ENCODE measurements at places on chromosomes 7 and 10. TPM values are rescaled to one million over a fixed set of nuclear protein-coding genes. Genes with fewer than 3 reads are reported as not detected.

Gene PLEKHA1
- total RNA-seq: 27.1 TPM

Gene PLAU
- total RNA-seq: 0.81 TPM

Gene CALHM3
- total RNA-seq: not detected

Gene PHTF2
- total RNA-seq: 14.7 TPM

Gene ALOX5
- total RNA-seq: 10.6 TPM

Gene CALCR
- total RNA-seq: not detected

DNA sequence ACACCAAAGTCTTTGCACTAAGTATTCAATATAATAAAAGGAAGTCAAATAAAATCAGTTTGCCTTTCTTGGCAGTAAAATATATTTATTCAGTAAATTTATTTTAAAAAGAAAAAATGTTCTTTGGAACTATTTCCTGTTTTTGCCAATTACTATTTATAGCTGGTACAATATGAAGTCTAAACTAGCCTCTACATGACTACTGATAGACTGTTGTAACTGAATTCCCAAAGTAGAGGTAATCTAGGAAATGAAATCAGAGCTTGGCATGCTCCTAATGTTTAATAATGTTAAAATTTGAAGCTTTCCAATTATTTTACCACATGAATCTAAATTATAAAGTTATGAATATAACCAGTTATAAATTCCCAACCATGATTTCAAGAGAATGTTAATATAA lies 385.5 kb downstream of the SEMA3D start:
- H3K4me3 ChIP-seq: no peak overlapping the region
- H3K27me3 ChIP-seq: no peaks in the 10 kb centered on the region
- no peak overlapping the region for H3K27ac ChIP-seq
- H3K36me3 ChIP-seq: no peaks in the 10 kb centered on the region
- H3K4me1 ChIP-seq: no peaks in the 10 kb centered on the region

DNA sequence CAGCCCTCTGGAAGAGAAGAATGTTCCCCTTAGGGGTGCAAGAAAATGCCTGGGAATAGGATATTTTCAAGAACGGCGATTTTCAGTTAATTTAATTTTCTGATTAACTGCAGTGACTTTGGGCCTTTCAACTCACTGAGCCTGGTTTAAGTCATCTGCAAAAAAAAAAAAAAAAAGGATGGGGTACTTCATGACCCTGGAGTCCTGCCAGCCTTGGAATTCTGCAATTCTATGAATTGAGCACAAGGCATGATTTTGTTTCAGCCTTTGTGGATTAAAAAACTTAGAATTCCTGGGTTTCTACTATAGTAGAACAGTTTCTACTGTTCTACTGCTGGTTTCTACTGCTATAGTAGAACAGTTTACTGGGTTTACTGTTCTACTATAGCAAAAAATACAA lies 58.3 kb upstream of the CALD1 start:
- no peak overlapping the region for H3K4me3 ChIP-seq
- no peak for DNase-seq
- peaks cover 22% of the 10 kb centered on the region for H3K4me1 ChIP-seq

GRCh38 chr7:157357129-157358040 lies 20.6 kb downstream of the DNAJB6 start:
- peaks cover 17% of the 10 kb centered on the region for H3K4me1 ChIP-seq
- no peak for DNase-seq
- no peak overlapping the region for H3K27ac ChIP-seq
- no peak overlapping the region for H3K4me3 ChIP-seq
- H3K27me3 ChIP-seq: no peaks in the 10 kb centered on the region

DNA sequence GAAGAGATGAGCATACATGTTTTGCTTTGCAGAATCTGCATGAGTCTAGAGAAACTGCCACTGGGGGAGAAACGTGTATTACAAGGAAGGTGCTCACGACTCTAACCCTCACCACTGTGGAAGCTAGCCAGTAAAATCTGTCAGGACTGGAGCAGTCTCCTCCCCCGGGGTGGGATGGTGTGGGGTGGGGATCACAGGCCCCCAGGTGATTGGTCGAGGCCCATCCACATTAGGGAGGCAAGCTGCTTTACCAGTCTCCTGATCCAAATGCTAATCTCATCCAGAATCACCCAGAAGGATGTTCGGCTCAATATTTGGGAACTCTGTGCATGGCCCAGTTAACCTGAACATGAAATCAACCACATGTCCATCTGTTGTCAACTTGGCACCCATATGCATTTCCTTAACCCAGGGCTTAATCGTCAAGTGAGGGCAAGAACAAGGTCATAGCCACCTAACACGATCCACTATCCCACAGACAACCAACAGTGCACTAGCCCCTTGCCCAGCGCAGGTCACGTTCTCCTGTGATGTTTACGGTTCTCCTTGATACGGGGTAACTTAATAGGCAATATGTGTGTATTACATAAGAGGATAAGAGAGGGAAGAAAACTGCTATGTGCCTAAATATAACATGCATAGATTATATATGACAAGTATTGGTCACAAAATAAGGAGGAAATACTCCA lies 40.8 kb downstream of the DNAJB6 start:
- peaks cover 3% of the 10 kb centered on the region for H3K4me1 ChIP-seq
- no peaks in the 10 kb centered on the region for H3K36me3 ChIP-seq
- DNase-seq: no peak
- no peak overlapping the region for H3K4me3 ChIP-seq

GRCh38 chr10:27391325-27391724 lies 112.8 kb upstream of the RAB18 start:
- DNase-seq: no peak
- H3K4me3 ChIP-seq: no peak overlapping the region
- H3K4me1 ChIP-seq: no peaks in the 10 kb centered on the region
- no peaks in the 10 kb centered on the region for H3K36me3 ChIP-seq

DNA sequence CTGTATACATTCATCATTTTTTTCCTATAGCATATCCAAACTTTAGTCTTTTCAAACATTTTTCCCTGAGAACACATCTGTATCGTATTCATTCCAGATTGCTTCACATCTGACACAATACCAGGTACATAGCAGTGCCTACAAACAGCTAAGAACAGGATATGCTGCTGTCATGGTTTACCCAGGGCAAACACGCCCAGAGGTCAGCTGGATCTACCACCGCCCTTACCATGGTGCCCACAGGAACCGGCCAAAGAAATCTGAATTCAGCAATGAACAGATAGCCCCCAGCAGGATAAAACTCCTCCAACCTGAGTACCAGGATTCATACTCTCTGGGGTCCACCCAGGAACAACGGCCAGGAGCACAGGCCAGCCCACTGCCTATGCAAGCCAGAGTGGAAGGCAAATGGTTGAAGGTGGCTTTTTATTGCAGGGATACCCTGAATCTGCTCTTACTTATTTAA lies 43.0 kb downstream of the TNS3 start:
- H3K27me3 ChIP-seq: no peaks in the 10 kb centered on the region
- H3K36me3 ChIP-seq: no peaks in the 10 kb centered on the region
- no peak overlapping the region for H3K27ac ChIP-seq

- no peaks in the 10 kb centered on the region for H3K27me3 ChIP-seq
- no peak overlapping the region for H3K4me3 ChIP-seq
- H3K36me3 ChIP-seq: no peaks in the 10 kb centered on the region
- H3K4me1 ChIP-seq: peaks cover 9% of the 10 kb centered on the region
- H3K27ac ChIP-seq: no peak overlapping the region
- DNase-seq: no peak
Measured at GRCh38 chr10:61836888-61837754, 64.4 kb upstream of the ARID5B start.

- peaks cover 12% of the 10 kb centered on the region for H3K4me1 ChIP-seq
- H3K36me3 ChIP-seq: no peaks in the 10 kb centered on the region
- no peak for DNase-seq
- H3K4me3 ChIP-seq: peak overlapping the region; percentile 89
- no peak overlapping the region for H3K27ac ChIP-seq
Measured at GRCh38 chr10:125823663-125824251, 411 bp downstream of the BCCIP start.

GRCh38 chr7:158648787-158649186 lies 55.8 kb downstream of the NCAPG2 start:
- no peaks in the 10 kb centered on the region for H3K27me3 ChIP-seq
- DNase-seq: no peak
- H3K4me3 ChIP-seq: no peak overlapping the region
- no peak overlapping the region for H3K27ac ChIP-seq
- no peaks in the 10 kb centered on the region for H3K4me1 ChIP-seq
- H3K36me3 ChIP-seq: no peaks in the 10 kb centered on the region

- H3K4me1 ChIP-seq: no peaks in the 10 kb centered on the region
- no peaks in the 10 kb centered on the region for H3K27me3 ChIP-seq
- no peak overlapping the region for H3K4me3 ChIP-seq
Measured at GRCh38 chr7:143848192-143848591, 53.8 kb downstream of the TCAF1 start.

DNA sequence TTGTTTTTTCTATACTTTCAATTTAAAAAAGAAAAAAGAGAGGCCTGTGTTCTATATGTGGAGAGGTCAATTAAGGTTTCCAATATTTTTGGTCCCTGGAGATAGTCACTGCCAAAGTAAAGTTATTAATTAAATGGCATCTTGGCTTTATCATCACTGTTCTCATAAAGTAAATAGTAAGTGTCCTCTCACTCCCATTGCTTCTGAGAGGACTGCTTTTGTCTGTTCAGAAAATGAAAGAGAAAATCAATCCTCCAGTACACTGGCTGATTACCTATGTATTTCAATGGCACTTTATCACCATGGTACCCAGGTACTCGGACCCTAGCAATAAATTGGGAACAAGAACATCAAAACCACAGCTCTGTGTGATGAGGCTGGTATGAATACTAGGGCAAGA lies 94.0 kb downstream of the RNLS start:
- H3K4me1 ChIP-seq: no peaks in the 10 kb centered on the region
- no peaks in the 10 kb centered on the region for H3K27me3 ChIP-seq
- no peak for DNase-seq
- H3K27ac ChIP-seq: no peak overlapping the region
- no peaks in the 10 kb centered on the region for H3K36me3 ChIP-seq
- no peak overlapping the region for H3K4me3 ChIP-seq

- no peaks in the 10 kb centered on the region for H3K4me1 ChIP-seq
- H3K4me3 ChIP-seq: no peak overlapping the region
- H3K36me3 ChIP-seq: no peaks in the 10 kb centered on the region
- no peaks in the 10 kb centered on the region for H3K27me3 ChIP-seq
Measured at GRCh38 chr10:9060314-9060713, 1005.8 kb downstream of the GATA3 start.

GRCh38 chr7:108376206-108376605 lies 80.0 kb downstream of the NRCAM start:
- H3K4me3 ChIP-seq: no peak overlapping the region
- H3K36me3 ChIP-seq: no peaks in the 10 kb centered on the region
- DNase-seq: no peak
- no peak overlapping the region for H3K27ac ChIP-seq
- no peaks in the 10 kb centered on the region for H3K27me3 ChIP-seq

DNA sequence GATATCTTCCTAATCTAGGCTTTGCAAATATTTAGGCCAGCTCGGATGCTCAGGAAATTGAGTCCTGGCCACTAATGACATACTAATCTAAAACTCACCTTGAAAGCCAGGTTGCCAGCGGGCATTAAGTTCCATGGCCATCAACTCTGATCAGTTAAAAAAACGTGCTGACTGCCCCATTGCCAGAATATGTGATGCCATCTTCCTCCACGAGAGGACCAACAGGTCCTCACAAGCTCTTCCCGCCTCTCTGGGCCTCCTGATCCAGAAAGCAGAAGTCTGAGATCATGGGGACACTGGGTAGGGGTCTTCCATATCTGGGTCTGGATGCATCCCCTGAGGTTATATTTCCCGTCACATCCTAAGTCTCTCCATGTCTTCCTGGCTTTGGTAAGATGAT lies 311.3 kb downstream of the TCERG1L start:
- DNase-seq: no peak
- no peaks in the 10 kb centered on the region for H3K36me3 ChIP-seq
- no peaks in the 10 kb centered on the region for H3K27me3 ChIP-seq
- H3K4me3 ChIP-seq: no peak overlapping the region
- H3K27ac ChIP-seq: no peak overlapping the region
- no peaks in the 10 kb centered on the region for H3K4me1 ChIP-seq

DNA sequence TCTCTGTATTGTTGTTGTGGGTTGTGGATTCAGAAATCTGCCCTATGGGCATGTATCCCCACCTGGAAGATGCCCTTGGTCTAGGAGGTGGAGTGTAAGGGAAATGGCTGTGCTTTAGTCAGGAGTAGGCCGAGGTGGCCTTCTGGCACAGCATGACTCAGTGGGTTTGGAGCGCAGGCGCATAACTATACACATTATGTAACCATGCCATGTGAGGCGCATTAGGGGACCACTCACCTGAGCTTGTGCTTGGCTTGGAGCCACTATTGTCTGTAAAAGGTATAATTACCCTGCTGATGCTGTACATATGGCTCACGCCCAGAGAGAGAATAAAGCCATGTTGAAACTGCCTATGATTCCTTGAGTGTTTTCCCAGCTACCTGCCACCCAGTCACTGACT lies 20.6 kb upstream of the ADAMTS14 start:
- no peaks in the 10 kb centered on the region for H3K36me3 ChIP-seq
- no peaks in the 10 kb centered on the region for H3K27me3 ChIP-seq
- no peak overlapping the region for H3K27ac ChIP-seq
- H3K4me1 ChIP-seq: no peaks in the 10 kb centered on the region

DNA sequence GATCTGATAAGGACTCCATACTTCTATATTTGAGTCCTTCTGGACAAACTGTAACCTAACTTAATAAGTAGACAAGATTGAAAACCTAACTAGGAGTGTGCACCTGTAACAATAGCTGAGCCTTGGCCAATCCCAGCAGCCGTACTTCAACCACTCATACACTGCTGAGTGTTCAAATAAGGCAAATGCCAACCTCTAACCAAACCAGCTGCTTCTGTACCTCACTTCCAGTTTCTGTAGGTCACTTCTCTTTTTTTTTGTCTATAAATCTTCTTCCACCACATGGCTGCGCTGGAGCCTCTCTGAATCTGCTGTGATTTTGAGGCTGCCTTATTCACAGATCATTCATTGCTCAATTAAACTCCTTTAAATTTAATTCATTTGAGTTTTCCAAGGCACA lies 753.2 kb downstream of the DNAJB9 start:
- H3K27me3 ChIP-seq: no peaks in the 10 kb centered on the region
- H3K4me3 ChIP-seq: no peak overlapping the region
- no peaks in the 10 kb centered on the region for H3K4me1 ChIP-seq

Measured in ovary (tissue), 10 donors.